ENCODE measurements at places on chromosomes 11 and 22.

GRCh38 chr11:10858439-10859325 lies 829 bp upstream of the ZBED5 start:
- peak; percentile 68 for DNase-seq

- no peak for DNase-seq
Observed at GRCh38 chr11:89347071-89347470, 144.1 kb downstream of the NOX4 start.

- DNase-seq, result no peak
Observed at GRCh38 chr11:48106166-48106565, 110.4 kb upstream of the OR4B1 start.

DNA sequence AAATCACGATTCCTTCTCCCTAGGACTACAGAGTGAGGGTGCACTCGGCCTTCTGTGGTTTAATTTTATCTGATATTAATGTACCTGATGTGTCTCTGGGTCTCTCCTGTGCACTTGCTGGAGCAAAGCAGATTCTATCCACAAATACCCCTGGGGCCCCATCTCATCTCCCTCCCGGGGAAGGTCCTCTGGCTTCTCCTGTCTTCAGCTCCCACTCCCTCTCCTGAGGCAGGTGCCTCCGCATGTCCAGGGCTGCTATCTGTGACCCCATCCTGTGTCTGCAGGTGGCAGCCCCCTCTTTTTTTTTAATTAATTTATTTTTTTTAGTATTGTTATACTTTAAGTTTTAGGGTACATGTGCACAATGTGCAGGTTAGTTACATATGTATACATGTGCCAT lies 558.7 kb downstream of the BRD1 start:
- DNase-seq, result no peak

GRCh38 chr22:35961480-35962295 lies 66.9 kb downstream of the RBFOX2 start:
- DNase-seq, result peak; percentile 1

GRCh38 chr11:115036406-115037180 lies 358.3 kb downstream of the NXPE2 start:
- no peak for DNase-seq

DNA sequence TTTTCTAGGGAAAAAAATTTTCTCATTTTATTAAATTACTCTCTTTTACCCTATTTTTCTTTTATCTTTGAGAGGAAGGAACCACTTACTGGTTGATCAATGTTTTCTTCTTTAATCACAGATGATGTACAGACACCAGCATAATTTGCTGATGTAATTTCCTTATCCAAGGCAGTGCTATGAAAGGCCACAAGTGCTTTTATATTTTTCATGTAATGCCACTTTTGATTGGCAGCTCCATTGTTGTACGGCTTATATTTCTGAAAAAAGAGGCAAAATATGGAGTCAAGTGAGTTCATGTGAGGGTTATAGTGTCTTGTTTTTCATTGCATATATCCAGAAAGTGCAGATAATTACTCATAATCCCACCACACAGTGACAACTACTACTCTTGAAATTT lies 322.7 kb upstream of the MPPED2 start:
- no peak for DNase-seq

- no peak for DNase-seq
Observed at GRCh38 chr22:39469681-39470450, 13.1 kb downstream of the MGAT3 start.

DNA sequence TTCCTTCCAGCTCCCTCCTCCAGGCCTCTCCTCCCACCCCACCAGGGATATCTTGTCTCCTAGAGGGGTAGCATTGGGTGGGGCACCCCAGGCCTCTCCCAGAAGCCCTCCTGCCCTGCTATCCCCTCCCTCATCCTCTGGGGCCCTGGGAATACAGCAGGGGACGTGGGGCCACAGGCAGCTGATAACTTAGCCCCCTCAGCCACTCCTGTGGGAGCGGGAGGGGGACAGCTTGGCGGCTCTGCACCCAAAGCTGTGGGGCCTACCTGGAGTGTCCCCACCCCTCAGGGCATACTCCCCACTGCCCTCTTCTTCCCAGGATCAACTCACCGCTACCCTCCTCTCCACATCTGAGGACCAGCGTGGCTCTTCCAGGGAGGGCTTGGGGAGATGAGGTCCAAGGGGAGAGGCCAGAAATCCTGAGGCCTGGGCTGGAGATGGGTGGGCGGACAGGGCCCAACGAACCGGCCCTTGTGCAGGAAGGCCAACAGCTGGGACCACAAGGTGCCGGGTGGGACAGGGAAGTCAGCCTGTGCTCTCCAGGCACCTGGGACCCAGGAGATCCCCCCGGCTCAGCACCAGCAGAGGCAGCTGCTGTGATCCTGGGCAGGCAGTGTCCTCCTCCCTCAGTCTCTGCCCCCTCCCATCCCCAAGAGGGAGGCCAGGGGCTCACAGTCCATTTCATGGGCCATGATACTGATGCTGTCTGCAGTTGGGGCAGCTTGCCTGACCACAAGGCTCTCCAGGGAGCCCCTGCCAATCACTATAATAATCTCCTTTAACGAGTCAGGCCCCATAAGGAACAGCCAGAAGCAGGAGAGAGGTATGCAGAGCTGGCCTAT lies 23.2 kb downstream of the NEAT1 start:
- DNase-seq, result no peak

- DNase-seq, result no peak
Observed at GRCh38 chr11:127966821-127967220, 620.5 kb downstream of the ETS1 start.

DNA sequence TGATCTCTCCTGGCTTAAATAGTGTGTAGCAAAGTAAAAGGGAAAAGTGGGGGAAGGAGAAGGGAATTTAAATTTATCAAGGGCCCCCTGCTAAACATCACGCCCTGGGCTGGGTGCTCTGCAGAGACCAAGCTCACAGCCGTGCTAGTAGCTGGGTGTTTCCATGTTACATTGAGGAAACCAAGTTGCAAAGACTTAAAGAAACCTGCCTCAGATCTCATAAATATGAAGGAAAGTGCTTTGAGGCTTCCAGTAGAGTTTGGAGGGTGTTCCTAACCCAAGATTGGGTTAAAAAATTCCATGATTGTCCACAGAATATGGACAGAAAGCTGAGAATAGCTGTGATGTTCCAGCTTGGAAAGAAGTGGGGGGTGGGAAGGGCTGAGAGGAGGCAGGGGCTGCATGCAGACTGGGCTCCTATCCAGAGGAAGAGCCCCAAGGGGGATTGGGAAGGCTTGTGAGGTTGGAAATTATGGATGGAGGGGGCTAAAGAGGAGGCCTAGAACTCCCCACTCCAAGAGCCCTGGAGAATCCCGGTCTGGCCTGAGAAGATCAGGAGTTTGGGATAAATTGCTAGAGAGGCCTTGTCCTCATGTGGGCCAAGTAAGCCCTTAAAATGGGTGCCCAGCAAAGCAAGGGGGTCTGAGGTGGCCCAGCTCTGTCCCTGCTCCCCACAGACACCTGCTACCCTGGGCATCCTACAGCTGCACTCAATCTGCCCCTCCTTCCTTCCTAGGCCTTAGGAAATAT lies 25.0 kb upstream of the OAF start:
- DNase-seq, result no peak

DNA sequence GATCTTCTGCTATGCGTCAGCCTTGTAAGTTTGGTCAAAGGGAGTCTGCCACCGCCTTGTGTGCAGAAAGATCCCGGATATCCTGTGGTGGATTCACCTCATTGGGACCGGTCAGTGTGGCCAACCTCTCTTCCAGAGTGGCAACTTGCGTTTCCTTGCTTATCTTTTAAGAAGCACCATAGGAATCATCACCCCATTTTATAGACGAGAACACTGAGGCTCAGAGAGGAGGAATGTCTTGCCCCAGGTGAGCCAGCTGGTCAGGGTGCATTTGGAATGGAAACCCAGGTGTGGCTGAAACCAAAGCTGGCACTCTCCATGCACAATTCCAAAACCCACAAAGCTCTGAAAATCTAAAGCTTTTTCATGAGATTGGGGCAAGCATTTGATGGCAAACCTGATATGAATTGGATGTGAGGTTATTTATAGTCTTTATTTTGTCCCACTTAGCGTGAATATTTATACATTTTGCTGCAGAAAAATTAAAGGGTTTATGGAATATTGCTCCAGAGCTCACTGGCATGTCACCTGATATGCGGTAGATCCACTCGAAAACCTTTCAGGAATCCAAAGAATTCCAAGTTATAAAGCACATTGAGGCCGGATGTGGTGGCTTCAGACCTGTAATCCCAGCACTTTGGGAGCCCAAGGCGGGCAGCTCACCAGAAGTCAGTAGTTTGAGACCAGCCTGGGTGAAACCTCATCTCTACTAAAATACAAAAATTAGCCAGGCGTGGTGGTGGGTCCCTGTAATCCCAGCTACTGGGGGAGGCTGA lies 12.1 kb upstream of the EIF3D start:
- DNase-seq, result no peak

Measured in NCI-H526 (cell line).